ENCODE measurements at places on chromosomes 5 and 9. TPM values are rescaled to one million over a fixed set of nuclear protein-coding genes. Genes with fewer than 3 reads are reported as not detected.

The GNA14 gene
- total RNA-seq: not detected

The TMEM215 gene
- not detected for total RNA-seq

The ARHGEF39 gene
- 0.34 TPM for total RNA-seq

The RNF183 gene
- not detected for total RNA-seq

The PCDHGA10 gene
- total RNA-seq: 1.7 TPM

The HBEGF gene
- total RNA-seq: 206 TPM

The KLHL3 gene
- 1.7 TPM for total RNA-seq

The PCBD2 gene
- total RNA-seq: 7.3 TPM

The SIGMAR1 gene
- total RNA-seq: 84.9 TPM

The PCDHA9 gene
- total RNA-seq: 0.43 TPM

The IL17B gene
- not detected for total RNA-seq

The LECT2 gene
- total RNA-seq: not detected

All from nasal cavity respiratory epithelium epithelial cell of viscerocranial mucosa (primary cell).